Left lobe of liver (tissue), 2 donors: ENCODE measurements at places on chromosomes 3 and 15.
A peak's percentile ranks its signal among the peaks of the same experiment; 100 is the strongest.

DNA sequence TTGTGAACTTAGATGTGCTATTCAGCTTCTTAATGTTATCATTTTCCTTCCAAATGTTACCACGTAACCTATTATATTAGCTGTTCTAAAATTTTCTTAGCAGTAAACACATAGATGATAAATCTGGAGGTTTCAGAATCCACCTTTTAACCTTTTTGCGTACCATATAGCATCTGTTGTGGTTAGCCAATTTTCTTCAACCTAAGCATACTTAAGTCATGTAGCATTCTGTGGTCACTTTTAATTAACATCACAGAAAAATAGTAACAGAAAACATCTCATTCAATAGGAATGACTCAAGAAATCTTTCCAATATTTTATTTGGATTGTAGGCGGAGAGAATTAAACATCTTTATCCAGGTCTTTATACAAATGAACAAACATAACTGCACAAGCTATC, 1465.3 kb upstream of the GBE1 start:
- DNase-seq, result no peak

DNA sequence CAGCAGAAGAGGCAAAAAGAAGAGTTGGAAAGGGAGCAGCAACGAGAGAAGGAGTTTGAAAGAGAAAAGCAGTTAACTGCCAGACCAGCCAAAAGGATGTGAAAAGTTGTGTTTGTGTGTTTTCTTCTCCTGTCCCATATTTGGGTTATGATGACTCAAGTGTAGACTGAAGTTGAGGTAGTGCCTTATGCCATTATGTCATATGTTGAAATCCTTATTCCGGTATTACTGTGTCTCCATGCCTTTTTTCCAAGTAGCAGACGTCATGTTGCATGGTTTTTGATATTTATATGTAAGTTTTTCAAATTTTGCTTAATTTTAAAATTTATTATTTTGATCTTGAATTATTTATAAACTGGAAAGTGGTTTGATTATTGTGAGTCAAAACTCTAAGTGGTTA, 19.2 kb downstream of the BLOC1S6 start:
- no peak for DNase-seq

- DNase-seq, result no peak
Observed at GRCh38 chr3:2247831-2248230, 149.2 kb downstream of the CNTN4 start.

GRCh38 chr15:88912500-88912921, 668 bp downstream of the MFGE8 start:
- DNase-seq, result no peak

GRCh38 chr3:108296239-108296638, at the start of gene HHLA2:
Gene HHLA2 (plus strand): TSS chr3:108296548. CDS start chr3:108351814, 55,266 bp downstream.
- DNase-seq, result no peak

DNA sequence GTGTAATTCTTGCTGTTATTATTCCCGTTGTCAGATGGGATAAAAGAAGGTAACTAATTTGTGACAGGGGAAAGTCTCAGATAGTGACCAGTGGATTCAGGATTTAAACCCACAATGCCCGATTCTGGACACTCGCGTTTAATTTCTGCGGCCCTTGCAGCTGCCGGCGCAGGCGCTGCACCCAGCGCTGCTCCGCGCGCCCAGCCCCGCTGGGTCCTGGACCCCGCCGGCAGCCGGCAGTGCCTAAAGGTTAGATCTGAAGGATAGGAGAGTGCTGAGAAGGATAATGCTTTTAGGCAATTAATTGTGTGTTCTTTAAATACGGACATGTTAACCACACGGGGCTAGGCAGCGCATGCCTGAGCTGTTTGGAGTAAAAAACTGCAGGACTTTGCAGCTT, 3.6 kb upstream of the MKRN3 start:
- no peak for DNase-seq

DNA sequence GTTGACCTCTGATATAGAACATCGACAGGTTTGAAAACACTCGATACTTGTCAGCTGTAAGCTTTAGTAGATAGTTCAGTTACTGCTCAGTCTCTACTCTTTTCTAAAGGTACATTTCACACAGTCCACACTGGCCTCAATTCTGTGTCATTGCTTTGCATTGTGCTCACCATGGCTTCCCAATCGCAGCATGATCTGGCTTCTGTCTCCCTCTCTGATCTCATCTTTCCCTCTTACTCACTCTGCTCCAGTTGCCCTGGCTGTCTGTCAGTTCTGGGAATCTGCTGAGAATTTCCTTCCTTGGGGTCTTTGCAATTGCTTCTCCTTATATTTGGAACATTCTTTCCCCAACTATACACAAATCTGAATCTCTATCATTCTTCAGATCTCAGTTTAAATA, 80.6 kb downstream of the GTF2E1 start:
- no peak for DNase-seq

DNA sequence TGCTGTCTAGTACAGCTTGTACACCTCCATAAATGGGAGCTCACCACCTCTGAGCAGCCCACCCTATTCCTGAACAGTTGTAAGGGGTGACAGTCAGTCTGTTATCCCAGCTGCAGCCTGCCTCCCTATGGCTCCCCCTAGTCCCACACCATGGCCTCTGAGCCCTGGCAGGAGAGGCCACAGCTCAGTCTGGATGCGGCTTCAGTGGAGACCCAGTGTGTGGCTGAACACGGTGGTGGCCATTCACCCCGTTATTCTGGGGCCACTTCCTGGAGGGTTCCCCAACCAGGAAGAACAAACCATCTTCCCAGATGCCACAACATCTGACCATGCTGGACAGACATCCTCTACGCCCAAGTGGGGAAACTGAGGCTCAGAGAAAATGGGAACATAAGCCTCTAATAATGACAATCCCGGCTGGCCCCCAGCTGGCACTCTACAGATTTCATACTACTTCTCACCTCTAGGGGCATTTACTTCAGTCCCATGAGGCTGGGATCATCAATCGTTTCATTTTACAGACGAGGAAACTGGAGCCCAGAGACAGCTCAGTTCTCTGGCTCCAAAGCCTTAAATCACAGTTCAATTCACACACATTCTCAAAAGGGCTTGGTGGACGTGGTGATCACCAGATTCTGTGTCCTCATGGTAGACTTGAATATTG, 9.2 kb upstream of the GRIP2 start:
- no peak for DNase-seq

DNA sequence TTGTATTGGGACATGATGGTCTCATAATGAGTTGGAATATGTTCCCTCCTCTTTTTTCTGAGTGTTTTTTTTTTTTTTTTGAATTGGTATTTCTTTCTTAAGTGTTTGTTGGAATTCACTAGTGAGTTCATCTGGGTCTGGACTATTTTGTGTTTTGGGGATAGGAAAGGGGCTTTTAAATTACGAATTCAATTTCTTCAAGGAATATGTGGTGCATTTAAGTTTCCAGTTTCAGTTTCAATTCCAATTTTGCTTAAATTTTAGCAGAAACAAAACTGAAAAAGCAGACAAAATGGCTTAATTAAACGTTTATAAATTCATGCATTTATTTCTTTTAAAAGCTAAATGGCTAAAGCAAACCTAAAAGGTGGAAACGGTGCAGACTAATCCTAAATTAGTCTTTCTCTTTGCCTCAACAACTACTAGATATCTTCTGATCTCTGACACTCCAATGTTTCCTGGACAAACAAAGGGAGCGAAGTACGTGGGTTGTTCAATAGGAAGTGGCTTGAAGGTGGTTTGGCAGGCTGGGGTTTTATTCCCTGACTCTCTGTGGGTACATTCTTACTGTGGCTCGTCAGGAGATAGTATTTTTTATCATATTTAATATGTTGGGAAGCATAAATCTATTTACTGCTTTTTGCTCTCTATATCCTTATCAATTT, 50.0 kb upstream of the CORO2B start:
- DNase-seq, result no peak

- no peak for DNase-seq
Observed at GRCh38 chr3:107966276-107966675, 124.6 kb downstream of the CD47 start.

DNA sequence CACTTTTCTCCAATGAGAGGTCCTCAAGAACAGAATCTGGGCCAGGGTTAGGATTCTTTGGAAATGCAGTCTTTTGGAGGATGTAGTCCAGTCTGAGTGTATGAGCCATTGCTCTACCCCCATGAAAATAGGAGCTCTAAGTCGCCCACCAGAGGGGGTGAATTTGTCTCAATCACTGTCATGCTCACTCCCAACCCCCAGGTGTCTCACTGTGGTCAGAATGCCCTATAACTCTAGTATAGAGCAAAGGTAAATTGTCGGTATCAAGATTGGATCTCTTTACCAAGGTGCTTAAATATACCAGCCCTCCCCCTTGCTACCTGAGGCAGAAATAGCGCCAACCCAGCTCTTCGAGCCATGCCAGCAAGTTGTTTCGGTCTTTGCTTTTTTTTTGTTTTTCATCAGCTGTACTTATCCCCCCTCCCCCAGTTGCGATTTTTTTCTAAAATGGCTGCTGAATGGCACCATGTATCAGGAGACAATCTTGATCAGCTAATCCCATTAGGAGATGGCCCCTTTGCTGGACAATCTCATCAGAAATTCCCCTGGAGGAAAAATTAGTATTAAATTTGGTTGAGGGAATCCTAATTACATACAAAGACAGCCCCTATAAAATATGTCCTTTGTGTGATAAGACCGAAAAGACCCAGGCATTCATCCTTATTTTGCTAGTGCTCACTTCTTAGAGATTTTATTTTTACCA, 130.7 kb downstream of the EBLN2 start:
- no peak for DNase-seq

DNA sequence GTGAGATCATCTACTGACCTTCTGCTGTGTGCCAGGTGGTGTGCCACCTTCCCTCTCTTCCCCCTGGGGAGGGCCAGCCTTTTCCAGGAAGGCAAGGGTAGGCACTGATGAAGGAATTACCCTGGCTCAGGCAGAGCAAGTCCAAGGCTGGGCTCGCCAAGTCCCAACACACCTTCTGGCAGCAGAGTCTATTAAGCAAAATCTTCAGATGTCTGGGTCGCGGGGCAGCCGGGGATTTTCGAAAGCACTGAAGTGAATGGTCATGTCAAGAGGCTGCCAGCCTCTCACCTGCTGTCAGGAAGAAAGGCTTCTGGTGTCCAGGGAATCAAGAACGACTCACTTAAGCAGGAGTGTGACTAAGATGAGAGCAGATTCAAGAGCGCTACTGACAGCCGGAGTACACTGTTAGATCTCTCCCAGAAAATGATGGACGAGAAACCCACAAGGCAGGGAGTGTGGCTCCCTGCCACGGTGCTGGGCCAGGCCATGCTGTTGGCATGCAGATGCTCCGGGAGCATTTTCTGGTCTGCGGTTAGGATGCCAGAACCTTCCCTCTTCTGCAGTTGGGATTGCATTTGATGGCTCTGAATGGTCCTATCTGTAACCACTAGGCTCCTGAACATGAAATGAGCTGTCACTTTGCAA, 479.8 kb downstream of the SHQ1 start:
- no peak for DNase-seq

DNA sequence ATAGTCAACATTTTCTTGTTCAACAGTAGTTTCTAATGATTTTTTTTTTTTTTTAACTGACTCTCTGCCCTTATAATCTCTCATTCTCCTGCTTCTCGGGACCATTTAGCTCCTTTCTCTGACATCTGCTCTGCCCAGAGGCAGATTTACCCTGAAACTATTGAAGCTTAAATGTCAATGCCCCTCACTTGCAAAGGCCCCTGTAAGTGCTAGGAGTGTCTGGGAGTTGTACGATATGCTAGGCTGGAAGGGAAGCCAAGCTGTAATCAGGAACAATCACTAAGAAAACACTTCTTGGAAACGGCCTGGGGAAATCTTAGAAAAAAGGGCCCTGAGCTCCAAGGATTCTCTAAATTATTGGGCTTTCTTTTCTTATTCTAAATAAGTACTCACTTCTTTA, 5.8 kb upstream of the PLOD2 start:
- DNase-seq, result no peak

DNA sequence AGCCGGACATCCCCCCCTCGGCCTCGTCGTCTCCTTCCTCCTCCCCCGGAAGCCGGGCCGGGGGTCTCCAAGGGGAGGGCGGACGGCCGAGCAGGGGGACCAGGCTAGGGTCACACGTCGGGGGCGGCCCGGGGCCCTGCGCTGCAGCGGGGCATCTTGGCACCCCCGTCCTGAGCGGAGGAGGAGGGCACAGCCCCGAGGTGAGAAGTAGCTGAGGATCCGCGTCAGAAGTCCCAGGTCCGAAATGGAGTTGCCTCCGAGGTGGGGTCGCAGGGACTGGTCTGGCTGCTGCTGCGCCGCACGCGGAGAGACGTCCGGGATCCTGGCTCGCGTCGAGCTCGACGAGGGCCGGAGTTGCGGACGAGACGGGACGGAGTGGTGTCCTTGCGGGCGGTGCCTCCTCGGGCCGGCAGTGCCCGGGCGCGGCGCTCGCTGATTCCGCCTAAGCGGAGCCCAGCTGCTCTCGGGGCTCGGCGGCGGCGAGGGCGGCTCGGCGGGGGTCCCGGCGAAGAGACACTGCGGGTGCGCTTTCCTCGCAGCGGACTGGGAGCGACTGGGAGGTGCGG, at the start of gene ADCY5:
Gene ADCY5, minus strand, starts transcription at position 555 of the 566 bp plus-strand sequence. Its CDS starts 545 bp downstream, at position 10.
- no peak for DNase-seq

- DNase-seq, result no peak
Observed at GRCh38 chr3:14761121-14761672, 57.6 kb upstream of the FGD5 start.

- no peak for DNase-seq
Observed at GRCh38 chr3:19457449-19457848, 309.1 kb downstream of the KCNH8 start.

- DNase-seq, result no peak
Observed at GRCh38 chr15:87736401-87736800, 520.1 kb downstream of the NTRK3 start.

- no peak for DNase-seq
Observed at GRCh38 chr3:136503056-136503455, 249.1 kb downstream of the STAG1 start.

DNA sequence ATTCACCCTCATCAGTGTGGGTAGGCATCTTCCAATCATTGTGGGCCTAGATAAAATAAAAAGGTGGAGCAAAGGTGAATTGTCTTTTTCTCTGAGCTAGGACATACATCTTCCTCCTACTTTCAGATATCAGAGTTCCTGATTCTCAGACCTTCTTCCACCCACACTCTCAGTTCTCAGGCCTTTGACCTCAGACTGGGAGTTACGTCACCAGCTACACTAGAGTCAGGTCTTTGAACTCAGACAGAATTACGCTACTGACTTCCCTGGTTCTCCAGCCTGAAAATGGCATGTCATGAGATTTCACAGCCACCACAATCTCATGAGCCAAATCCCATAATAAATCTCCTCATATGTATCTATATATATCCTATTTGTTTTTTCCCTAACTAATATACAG, 39.0 kb downstream of the STRIT1 start:
- DNase-seq, result no peak

- DNase-seq, result no peak
Observed at GRCh38 chr3:8996681-8997121, 33.4 kb upstream of the RAD18 start.

- DNase-seq, result peak; percentile 61
Observed at GRCh38 chr15:77817434-77817833, 184.7 kb upstream of the LINGO1 start.
